ENCODE measurements at places on chromosomes 16 and 17.
A peak's percentile ranks its signal among the peaks of the same experiment; 100 is the strongest.

DNA sequence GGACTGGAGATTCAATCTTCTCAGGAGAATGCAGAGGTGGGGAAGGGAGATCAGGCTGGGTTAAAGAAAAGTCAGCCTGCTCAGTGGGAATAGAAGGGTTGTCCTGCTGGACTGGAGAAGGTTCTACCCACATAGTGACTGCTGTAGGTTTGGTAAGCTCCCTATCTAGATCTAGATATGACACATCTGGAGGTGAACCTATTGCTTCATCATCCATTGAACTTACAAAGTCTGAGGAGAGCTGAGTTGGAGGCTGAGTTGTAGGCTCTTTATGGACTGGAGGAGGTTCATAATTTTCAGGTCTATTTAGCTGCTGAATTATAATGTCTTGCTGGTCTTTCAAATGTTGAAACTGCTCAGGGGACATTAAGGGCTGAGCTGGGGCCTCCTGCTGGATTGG lies 46.0 kb upstream of the NF1 start:
- no peak for DNase-seq

DNA sequence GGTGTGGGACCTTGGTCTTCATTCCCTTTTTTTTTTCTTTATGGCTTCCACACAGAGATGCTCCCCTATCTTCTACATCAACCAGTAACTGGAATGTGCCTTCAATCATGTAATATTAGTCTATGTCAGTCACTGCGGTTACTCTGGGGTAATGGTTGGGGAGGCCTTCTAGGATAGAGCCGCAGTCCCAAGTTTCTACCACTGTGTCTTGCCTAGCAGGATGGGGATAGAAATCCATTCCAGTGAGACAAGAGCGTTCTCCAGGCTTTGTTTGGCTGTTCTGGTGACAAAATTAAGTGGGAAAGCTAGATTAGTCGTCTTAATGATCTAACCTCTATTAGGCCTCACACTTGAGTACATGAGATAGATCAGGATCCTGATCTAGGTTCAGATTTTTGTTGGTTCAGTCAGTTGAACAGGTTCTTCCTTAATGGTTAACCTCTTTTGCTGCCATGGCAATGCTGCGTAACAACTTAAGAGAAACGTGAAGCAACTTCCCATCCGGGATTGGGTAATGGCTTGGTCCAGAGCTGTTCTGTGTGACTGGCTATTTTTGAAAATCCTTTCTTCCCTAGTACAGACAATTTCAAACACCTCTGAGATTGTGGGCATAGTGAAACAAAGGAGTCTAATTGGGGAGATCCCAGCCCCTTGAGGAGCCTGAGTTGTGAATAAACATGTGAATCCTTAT lies 8.7 kb downstream of the MSL1 start:
- no peak for DNase-seq

DNA sequence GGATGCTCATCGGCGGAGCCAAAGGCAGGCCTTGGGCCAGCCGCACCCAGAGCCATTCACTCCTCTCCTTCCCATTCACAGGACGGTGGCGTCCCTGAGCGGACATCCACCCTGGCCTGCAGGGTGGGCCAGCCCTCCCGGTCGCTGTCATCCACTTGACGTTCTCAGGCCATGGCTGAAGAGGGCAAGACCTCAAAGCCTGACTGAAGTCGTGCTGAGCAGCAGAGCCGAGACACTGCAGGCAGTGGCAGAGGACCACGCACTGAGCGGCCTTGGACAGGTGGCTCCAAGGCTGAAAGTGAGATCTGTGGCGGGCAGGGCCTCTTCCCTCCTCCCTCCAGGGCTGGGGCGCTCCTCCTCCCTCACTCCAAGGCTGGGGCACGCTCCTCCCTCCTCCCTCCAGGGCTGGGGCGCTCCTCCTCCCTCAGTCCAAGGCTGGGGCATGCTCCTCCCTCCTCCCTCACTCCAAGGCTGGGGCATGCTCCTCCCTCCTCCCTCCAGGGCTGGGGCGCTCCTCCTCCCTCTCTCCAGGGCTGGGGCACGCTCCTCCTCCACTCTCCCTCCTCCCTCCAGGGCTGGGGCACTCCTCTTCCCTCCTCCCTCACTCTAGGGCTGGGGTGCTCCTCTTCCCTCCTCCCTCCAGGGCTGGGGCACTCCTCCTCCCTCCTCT lies 24.1 kb downstream of the GNPTG start:
- DNase-seq = no peak

DNA sequence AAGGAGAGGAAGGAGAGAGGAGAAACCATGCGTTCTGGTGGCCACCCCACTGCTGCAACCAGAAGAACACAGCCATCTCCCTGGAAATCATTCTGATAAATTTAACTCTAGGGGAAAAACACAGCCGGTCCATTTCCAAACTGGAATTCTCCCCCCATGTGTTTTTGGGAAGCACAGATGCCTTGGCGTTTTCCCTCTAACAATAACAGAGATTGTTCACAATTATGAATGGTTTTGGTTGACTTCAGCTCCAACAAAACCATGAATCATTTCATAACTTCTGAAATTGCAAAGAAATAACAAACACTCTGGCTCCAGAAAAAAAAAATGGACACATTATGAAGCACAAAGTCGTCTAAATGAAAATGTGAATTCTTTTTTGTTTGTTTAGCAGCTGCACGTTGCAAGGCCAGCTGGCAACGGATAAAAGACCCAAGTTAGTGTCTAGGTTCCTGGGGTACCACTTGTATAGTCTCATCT lies 46.2 kb downstream of the GNAO1 start:
- no peak for DNase-seq

DNA sequence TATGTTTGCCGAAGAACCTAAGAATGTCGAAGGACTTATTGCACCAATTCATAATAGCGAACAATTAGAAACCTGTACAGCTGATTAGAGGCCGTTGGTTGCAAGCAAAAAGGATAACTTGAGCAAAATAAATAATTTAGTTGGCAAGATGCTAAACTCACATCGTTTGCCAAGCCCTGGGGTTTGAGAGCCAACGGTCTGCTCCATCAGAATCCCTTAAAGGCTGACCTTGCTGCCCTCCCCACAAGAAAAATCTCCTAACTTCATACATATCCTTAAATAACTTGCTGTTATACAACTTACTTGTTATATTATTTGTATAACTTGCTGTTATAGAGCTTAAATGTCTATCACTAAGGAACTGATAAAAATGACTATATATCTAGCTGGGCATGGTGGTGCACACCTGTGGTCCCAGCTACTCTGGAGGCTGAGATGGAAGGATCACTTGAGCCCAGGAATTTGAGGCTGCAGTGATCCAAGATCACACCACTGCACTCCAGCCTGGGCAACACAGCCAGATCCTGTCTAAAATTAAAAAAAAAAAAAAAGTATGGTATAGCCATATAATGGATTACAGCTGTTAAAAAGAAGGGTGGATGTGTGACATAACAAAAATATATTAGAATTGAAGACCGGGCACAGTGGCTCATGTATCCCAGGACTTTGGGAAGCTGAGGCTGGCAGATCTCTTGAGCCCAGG lies 1.9 kb upstream of the TRIM37 start:
- no peak for DNase-seq

- no peak for DNase-seq
These were observed at the start of gene CLEC3A for GRCh38 chr16:78022347-78023060. Gene CLEC3A (plus strand): TSS chr16:78022548. CDS start chr16:78022627, 79 bp downstream.

- DNase-seq = no peak
These were observed 11.0 kb upstream of the SPOP start for GRCh38 chr17:49688848-49689247.

DNA sequence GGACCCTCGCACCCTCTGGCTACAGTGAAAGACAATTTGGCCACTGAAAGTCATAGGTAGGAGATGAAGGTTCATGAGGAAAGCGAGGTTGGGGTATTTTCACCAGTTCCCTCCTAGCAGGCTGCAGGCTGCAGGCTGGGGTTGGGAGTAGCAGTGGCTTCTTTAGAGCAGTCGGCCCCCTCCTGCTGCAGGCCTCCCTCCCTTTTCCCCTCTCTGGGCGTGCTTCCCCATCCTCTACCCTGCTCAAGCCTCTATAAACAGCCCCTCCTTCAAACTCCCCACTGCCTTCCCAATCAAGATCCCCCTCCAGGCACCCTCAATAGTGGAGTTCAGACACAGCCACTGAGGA lies 41.8 kb downstream of the GAS7 start:
- DNase-seq = no peak

DNA sequence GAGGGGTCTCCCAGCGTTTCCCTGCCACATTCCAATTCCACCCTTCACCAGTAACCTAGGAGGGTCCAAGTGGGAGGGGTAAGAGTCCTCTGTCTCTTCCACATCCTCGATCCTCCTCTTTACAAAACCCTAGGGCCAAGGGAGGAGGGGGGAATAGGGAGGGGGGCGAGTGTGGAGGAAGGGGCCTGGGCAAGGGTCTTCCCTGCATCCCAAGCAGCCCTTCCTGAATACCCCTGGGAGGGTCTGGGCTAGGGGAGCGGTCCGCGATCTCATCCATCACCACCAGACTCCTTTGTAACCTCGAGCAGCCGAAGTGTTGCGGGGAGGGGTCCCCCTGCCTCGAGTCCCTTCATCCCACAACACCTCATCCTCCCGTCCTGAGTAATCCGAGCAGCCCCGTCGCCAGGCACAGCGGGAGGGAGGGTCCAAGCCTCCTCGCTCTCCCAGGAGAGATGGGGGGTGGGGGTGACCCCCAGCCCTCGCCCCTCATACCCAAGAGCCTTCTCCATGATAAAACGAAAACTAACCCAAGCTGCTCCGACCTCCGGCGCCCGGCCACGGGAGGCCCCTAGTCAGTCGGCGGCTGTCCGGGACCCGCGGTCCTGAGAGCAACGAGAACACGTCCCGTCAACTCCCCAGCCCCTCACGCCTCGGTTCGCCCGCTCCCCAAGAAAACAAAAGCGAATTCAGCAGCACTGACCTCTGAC lies 502 bp downstream of the SMPD3 start:
- no peak for DNase-seq

- no peak for DNase-seq
These were observed at the start of gene PRAC2 for GRCh38 chr17:48722915-48723422. Gene PRAC2 (plus strand): TSS chr17:48723185. CDS start chr17:48724411, 1,226 bp downstream.

DNA sequence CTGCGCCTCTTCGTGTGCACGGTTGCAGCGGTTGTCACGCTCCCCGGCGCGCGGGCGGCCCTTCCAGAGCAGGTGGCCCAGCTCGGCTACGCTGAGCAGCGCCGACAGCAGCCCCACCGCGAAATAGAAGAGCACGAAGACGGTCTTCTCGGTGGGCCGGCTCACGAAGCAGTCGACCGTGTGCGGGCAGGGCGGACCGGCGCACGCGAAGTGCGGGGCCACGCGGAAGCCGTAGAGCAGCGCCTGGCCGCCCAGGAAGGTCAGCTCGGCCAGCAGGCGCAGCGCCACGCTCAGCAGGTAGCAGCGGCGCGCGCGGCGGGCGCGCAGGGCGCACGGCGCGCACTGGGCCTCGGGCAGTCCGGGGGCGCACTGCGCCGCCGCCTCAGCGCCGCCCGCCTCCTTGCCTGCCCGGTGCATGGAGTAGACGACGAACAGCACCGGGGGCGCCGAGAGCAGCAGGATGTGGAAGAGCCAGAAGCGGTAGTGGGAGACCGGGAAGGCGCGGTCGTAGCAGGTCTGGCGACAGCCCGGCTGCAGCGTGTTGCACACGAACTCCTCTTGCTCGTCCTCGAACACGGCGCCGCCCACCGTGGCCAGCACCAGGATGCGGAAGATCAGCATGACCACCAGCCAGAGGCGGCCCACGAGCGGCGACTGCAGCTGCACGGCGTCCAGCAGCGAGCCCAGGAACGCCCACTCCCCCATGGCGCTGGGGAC lies 1.3 kb downstream of the GJD3 start:
- peak; percentile 76 for DNase-seq

GRCh38 chr16:46884513-46885293 lies 541 bp downstream of the GPT2 start:
- DNase-seq = no peak

- DNase-seq = no peak
These were observed 5.1 kb downstream of the RASD1 start for GRCh38 chr17:17491031-17491471.

DNA sequence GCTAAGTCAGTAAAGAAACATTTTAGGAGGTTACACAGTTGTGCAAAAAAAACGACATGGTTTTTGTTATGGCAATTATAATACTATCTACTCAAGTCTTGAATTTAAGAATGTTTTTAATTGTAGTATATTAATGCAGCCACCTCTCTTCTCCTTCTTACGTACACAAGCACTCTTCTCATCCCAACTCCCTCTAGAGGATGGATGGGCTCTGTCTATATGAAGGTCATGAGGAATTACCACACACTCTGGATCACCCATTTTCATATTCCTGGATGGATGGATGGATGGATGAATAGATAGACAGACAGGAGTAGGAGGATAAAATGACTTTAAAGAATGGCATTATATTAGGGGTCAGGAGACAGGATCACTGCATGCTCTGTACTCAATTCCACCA lies 120.0 kb downstream of the PHKB start:
- DNase-seq = no peak

GRCh38 chr17:47660064-47660492 lies 10.4 kb downstream of the KPNB1 start:
- peak; percentile 35 for DNase-seq

GRCh38 chr16:79139799-79140198 lies 460.7 kb downstream of the MAF start:
- no peak for DNase-seq

GRCh38 chr17:19386974-19387920 lies at the start of gene MFAP4:
Gene MFAP4 (minus strand): TSS chr17:19387190. CDS start chr17:19387155, 35 bp downstream.
- DNase-seq = no peak

GRCh38 chr17:27764589-27764988 lies 35.7 kb downstream of the NOS2 start:
- no peak for DNase-seq

DNA sequence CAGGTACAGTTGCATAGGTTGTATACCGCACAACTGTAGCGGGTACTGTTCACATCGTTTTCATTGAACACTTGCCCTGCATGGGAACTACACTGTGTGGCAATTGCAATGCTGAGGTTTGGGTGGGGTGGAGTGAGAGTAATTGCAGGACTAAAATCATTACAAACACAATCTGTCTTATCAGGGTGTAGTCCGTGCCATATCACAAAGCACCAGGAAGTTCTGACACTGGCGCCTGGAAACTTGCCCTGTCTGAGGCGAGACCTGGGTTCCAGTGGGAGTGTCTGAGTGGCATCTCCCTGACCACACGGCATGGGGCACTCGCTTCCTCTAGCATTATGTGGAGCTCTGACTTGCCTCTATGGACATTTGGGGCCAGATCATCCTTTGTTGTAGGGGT lies 153.4 kb downstream of the RGS9 start:
- no peak for DNase-seq

DNA sequence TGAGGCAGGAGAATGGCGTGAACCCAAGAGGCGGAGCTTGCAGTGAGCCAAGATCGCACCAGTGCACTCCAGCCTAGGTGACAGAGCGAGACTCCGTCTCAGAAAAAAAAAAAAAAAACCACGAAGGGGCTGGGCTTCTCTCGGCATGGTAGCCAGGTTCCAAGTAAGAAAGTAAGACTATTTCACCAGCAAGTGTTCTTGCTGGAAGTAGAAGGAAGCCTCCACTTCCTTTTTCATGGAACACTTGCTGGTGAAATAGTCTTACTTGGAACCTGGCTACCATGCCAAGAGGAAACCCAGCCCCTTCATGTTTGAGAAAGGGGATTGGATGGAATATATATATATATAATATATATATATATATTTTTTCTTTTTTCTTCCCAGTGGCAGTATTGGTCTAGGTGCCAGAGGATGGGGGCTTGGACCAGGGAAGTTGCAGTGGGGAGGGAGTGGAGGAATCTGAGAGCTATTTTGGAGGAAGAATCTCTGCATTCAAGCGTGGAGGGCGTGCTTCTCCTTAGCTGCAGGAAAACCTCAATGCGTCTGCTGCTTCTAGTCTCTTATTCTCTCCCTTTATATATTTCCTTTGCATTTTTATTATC lies 7.2 kb upstream of the N4BP1 start:
- DNase-seq = no peak

- DNase-seq = no peak
These were observed 753.9 kb upstream of the EEF2KMT start for GRCh38 chr16:5851393-5851982.

All from GM20000 (cell line).